ENCODE measurements at places on chromosomes 16 and 17. TPM values are rescaled to one million over a fixed set of nuclear protein-coding genes. Genes with fewer than 3 reads are reported as not detected.
A peak's percentile ranks its signal among the peaks of the same experiment; 100 is the strongest.

DNA sequence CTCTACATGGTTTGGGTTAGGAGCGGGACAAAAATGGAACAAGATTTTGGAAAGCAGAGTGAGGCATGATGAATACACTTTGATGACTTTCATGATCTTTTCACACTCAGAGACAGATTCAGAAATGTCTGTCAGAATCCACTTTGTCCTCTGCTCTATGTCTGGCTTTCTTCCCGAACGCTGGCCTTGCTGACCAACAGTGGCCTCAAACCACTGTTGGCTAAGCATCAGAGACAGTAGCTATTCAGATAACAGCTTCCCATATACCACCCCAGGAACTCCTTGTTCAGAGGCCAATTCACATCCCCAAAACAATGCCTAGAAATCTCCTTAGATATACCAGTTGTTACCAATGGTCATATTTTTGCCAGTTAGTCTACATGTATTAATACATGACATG lies 40.9 kb downstream of the FBXL20 start:
- no peak overlapping the region for H3K27ac ChIP-seq
- no peak for DNase-seq
- peaks cover 8% of the 10 kb centered on the region for H3K4me1 ChIP-seq

DNA sequence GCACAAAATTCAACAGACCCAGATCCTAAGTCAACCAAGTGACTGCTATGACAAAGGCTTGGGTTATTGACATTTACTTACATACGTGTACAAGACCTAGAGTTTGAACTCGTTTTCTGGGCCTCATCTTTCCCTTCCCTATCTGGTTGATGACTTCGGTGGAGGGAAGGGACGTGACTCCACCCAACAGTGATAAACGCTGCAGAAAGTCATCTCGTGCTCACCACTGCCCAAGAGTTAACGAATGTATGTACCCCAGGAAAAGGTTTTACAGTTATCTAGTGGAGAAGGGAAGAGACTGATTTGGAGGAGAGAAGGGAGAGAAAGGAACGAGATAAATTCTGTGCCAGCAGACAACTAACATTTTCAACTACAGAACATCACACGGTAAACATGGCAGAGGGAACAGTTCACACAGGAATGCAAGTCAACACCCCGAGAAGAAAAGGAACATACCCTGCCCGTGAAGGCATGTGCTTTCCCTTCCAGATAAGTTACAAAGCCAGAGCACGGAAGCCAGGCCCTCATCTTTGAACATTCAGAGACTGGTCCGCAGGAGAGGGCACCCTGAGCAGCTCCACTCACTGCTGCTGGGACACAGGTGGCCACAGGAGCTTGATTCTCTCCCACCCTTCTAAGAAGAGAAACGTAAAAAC lies 13.9 kb upstream of the CYTH1 start:
- no peaks in the 10 kb centered on the region for H3K36me3 ChIP-seq
- no peak overlapping the region for H3K27ac ChIP-seq
- no peak for DNase-seq
- no peak overlapping the region for H3K4me3 ChIP-seq
- no peaks in the 10 kb centered on the region for H3K27me3 ChIP-seq

Gene DCXR
- total RNA-seq = 111 TPM

Gene NPIPB9
- total RNA-seq = 3.1 TPM

Gene ZNF629
- total RNA-seq = 11.0 TPM

- no peak overlapping the region for H3K27ac ChIP-seq
- no peaks in the 10 kb centered on the region for H3K36me3 ChIP-seq
- no peaks in the 10 kb centered on the region for H3K27me3 ChIP-seq
- H3K4me3 ChIP-seq = peak overlapping the region; percentile 31
- peaks cover 10% of the 10 kb centered on the region for H3K4me1 ChIP-seq
These were observed 313.7 kb downstream of the MAF start for GRCh38 chr16:79286646-79287423.

Gene PPM1D
- total RNA-seq = 27.1 TPM

Gene MFSD6L
- 0.48 TPM for total RNA-seq

GRCh38 chr17:47850373-47850691 lies 631 bp downstream of the SP6 start:
- no peak overlapping the region for H3K4me3 ChIP-seq
- no peaks in the 10 kb centered on the region for H3K36me3 ChIP-seq
- no peaks in the 10 kb centered on the region for H3K27me3 ChIP-seq
- peaks cover 2% of the 10 kb centered on the region for H3K4me1 ChIP-seq
- no peak for DNase-seq

Gene DPEP3
- not detected for total RNA-seq

DNA sequence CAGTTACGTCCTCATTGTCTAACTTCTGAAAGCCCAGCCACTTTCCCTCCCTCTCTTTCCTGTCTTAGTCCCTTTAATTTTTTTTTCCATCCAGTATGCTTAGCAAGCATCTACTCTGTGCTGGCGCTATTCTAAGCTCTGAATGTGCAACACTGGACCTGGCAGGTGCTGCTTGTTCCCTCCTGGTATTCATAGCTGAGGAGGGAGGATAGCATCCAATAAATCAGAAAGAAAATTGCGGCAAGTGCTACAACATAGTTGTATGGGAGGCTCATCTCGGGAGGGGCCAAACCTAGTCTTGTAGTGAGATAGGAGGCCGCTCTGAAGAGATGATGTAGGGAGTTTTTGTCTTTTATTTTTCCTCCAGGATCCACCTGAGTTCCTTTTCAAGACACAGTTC lies 457.3 kb upstream of the HSBP1 start:
- H3K4me1 ChIP-seq = no peaks in the 10 kb centered on the region
- H3K36me3 ChIP-seq = no peaks in the 10 kb centered on the region
- H3K27ac ChIP-seq = no peak overlapping the region
- H3K4me3 ChIP-seq = no peak overlapping the region
- no peak for DNase-seq

GRCh38 chr17:28916302-28916934 lies 13.5 kb upstream of the DHRS13 start:
- no peak for DNase-seq
- H3K4me3 ChIP-seq = no peak overlapping the region
- H3K36me3 ChIP-seq = no peaks in the 10 kb centered on the region

All from ovary (tissue), 10 donors.